ENCODE measurements at places on chromosomes 4 and X.
A peak's percentile ranks its signal among the peaks of the same experiment; 100 is the strongest.

- no peak for DNase-seq
Measured at GRCh38 chrX:38156838-38157237, 63.8 kb downstream of the SRPX start.

DNA sequence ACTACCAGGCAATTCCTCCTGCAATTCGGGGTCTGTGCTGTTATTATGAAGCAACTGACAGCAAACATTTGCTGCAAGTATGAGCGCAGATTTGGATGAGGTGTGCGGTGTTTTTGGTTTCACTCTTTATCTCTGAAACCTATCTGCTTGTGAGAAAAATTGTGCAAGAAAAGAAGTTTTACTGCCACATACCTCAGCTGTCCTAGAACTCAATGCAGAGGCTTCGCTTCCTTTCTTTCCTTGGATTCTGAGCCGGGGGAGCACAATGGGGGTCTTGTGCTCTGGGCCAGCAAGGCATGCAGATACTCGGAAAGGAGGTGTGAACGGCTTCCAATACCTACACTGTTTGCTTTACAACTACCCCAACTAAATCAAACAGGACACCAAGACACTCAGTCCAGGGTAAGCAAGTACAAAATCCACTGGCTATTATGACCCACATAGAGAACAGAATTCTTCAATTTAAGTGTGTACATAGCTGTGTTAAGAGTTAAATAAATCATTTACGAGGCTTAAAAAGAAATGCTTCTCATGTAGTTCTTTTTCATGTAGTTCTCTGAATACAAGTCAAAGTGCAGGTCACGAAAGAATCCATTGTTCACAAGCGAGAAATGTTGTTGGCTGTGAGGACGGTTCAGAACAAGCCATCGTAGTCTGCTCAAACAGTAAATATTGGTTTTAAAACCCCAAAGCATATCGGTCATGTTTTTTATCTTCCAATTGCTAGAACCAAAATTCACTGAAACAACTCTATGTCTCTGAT is 1.1 kb downstream of the SORBS2 start:
- no peak for DNase-seq

DNA sequence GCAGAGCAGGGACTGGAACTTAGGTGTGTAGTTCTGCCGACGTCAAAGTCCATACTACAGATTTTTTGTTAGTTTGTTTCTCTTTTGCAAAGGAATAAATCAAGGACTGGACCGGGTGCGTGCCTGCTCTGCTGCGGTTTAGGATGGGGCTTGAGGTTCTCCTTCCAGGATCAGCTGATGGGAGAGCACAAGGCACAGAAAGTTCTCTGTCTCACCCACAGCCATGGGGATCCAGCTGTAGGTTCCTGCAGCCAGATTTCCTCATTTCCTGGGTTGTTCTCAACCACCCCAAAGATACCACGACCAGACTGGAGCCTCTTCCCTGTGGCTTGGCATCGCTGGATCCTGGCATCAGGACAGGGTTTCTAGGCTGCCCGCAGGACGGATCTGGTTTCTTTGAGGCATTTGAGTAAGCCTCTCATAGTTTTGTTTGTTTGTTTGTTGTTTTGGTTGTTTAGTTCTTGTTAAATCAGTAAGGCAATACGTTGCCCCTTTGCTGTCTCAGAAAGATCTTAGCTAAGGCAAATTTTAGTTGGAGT is 789 bp upstream of the SRPX start:
- no peak for DNase-seq

DNA sequence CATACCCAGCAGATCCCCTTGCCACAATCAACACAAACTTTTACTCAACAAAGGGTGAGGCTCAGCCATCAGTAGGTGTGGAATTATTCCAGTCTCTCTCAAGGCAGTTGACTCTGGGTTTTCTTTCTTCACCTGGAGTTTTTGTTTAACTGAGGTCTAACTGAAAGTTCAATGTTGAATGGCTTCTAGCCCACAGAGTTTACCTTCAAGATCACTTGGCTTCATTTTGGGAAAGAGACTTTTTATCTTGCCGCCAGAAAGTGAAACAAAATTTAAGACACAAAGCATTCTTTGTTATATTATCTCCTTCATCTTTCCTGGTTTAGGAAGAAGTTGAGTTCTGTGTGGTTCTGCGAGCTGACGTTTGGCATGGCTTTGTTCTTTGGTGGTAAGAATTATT is 83.8 kb upstream of the RASGEF1B start:
- no peak for DNase-seq

- DNase-seq = peak; percentile 45
Measured at GRCh38 chr4:112853662-112854256, 195.7 kb upstream of the ANK2 start.

DNA sequence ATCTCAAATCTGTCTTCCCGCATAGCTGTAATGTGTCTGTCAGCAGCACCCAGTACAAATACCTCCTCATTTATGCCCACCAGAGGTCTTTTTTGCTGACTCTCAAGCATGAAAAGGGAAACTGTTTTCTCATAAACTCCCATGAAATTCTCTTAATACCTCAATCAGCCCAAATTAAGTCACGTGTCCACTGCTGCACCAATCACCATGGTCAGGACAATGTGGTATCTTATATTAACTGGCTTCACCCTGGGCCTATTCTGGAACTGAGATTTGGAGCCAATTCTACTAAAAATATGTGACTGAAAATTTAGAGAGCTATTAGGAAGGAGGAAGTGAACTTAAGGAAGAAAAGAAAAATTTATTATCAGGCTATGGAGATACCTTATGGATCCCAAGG is 58.4 kb downstream of the IL21 start:
- no peak for DNase-seq

Measured in cardiac fibroblast (primary cell).